ENCODE measurements at places on chromosomes 7 and 10.

- DNase-seq: no peak
These were observed 41.0 kb downstream of the EPHB4 start for GRCh38 chr7:100786323-100786722.

DNA sequence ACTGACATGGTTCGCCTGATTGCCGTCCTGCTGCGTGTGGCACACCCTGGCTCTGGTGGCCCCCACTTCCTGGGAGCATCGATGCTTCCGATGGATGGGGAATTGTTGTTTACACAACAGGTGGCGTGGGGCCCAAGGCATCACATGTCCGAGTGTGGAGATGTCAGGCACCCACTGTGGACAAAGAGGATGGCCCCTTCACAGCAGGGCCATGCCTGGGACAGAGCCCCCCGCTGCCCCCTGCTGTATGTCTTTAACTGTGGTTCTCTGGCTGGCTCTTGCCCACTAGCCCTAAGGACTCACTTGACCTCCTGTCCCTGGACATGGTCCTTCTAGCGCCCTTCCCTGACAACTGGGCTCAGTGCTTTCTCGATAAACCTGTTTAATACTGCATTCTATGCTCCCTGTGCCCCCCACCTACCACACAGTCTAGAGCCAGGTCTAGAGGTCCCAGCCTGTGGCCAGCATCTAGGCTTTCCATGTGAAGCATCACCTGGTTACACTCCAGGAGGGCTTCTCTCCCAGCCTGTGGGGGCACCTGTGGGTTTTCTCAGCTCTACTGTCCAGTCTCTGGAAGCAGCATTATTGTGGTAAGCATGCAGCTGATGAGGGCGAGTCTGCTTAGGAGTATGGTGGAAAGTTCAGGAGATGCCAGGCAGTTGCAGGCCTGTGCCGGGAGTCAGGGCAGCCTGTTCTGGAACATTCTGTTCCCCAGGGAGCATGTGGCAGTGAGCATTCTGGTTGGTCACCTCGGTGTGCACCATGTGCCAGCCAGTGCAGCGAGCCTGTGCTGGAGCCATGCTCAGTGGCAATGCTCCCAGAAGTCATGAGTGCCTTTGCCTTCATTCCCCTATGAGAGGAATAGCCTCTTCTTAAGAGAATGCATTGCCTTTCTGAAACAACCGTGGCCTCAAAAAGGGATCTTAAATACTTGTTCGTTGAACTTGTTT lies 10.4 kb downstream of the ADCY1 start:
- no peak for DNase-seq

DNA sequence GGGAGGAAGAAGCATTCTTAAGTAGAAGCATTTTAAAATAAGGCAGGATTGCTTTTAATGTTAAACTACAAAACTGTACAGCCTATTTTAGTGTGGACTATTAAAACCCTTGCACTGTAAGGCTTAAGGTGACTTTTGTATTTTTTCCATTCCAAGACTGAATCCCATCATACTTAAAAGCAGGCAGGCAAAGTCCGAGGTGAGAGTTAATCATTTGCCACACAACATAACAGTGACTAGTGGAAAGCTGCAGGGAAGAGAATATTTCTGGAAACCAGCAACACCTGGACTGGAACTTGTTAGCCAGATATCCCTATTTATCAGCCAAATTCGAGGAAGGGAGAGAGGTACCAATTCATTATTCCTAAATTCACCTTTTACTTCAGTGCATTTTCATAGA lies 3.5 kb downstream of the PRR15 start:
- DNase-seq: no peak

GRCh38 chr7:93927585-93927984 lies 6.0 kb downstream of the GNG11 start:
- no peak for DNase-seq

GRCh38 chr10:65570143-65571010 lies 1355.5 kb upstream of the LRRTM3 start:
- DNase-seq: no peak

- DNase-seq: no peak
These were observed 35.2 kb upstream of the LYZL1 start for GRCh38 chr10:29253690-29254029.
